Dermis blood vessel endothelial cell (primary cell): ENCODE measurements at places on chromosomes 1 and 21. TPM values are rescaled to one million over a fixed set of nuclear protein-coding genes. Genes with fewer than 3 reads are reported as not detected.
A peak's percentile ranks its signal among the peaks of the same experiment; 100 is the strongest.

GRCh38 chr1:236854605-236854983 is 59.5 kb downstream of the MTR start:
- no peak for DNase-seq

GRCh38 chr1:54768093-54768492 is 3.8 kb upstream of the PARS2 start:
- DNase-seq: no peak

GRCh38 chr21:25997788-25998611 is 172.6 kb downstream of the APP start:
- DNase-seq: peak; percentile 72

GRCh38 chr1:41907446-41907845 is 11.3 kb downstream of the HIVEP3 start:
- DNase-seq: no peak

DNA sequence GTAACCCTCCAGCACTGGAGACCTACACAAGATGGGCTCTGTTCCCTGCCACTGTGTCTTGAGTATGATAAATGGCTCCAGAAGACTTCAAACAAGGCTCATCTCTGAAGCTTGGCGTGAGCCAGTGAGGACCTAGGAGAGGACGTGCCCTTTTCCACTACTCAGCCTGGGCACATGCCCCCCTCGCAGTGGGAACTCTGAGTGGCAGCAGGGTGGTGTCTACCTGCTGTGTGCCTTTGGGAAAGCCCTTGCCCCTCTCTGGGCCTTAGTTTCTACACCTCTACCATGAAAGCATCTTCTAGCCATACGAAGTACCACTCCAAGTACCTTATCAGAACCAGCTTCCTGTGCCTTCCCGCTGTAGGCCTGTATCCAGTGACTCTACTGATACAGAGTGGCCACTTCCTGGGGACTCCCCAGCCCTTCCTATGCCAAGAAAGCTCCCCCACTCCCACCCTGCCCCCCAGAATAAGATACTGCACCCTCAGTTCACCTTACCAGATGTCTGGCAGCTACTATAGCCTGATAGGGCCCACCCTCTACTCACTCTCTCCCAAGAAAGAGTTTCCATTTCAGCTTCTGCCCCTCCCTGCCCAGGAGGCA is 3.1 kb upstream of the MOB3C start:
- DNase-seq: no peak

DNA sequence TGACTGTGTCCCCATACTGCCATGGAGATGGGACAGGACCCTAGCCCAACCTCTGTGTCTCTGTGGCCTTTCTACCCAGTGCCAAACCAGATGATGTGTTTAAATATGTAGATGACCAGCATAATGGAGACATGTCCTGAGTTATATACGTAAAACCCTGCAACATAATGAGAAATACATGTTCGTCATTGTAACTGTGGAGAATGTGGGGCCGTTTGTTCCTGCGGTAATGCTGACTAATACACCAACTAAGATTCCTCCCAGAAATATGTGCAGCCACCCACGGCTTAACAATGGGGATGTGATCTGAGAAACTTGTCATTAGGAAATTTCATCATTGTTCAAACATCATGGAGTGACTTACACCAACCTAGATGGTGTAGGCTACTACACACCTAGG is 71.7 kb upstream of the SIM2 start:
- peak; percentile 26 for DNase-seq

GRCh38 chr1:110069404-110070281 is 829 bp downstream of the ALX3 start:
- DNase-seq: peak; percentile 16

AK5 gene
- total RNA-seq: 20.1 and 40.3 TPM in 2 replicates

MYOG gene
- total RNA-seq: not detected in 2 replicates

CFHR2 gene
- not detected in 2 replicates for total RNA-seq

STPG1 gene
- total RNA-seq: 1.9 and 2.1 TPM in 2 replicates
